ENCODE measurements at places on chromosomes 13 and 19.
A peak's percentile ranks its signal among the peaks of the same experiment; 100 is the strongest.

- no peak for DNase-seq
These were observed 107.3 kb downstream of the GADD45B start for GRCh38 chr19:2582984-2583956.

GRCh38 chr13:64529874-64530485 is 2700.2 kb downstream of the PCDH9 start:
- no peak for DNase-seq

GRCh38 chr13:44271915-44272341 is 101.7 kb upstream of the SERP2 start:
- DNase-seq, result peak; percentile 49

DNA sequence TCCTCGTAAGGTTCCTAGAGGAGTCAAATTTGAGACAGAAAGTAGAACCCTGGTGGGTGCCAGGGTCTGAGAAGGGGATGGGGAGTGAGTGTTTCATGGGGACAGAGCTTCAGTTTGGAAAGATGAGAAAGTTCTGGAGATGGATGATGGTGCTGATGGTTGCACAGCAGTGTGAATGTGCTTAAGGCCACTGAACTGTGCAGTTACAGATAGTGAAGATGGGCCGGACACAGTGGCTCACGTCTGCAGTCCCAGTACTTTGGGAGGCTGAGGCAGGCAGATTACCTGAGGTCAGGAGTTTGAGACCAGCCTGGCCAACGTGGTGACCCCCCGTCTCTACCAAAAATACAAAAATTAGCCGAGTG is 917 bp downstream of the SPC24 start:
- no peak for DNase-seq

GRCh38 chr19:383040-383439 is 25.9 kb downstream of the C2CD4C start:
- DNase-seq, result no peak
